ENCODE measurements at places on chromosomes 12 and 14. TPM values are rescaled to one million over a fixed set of nuclear protein-coding genes. Genes with fewer than 3 reads are reported as not detected.

- no peak for DNase-seq
Observed at GRCh38 chr14:78403278-78403815, 233.2 kb downstream of the NRXN3 start.

DNA sequence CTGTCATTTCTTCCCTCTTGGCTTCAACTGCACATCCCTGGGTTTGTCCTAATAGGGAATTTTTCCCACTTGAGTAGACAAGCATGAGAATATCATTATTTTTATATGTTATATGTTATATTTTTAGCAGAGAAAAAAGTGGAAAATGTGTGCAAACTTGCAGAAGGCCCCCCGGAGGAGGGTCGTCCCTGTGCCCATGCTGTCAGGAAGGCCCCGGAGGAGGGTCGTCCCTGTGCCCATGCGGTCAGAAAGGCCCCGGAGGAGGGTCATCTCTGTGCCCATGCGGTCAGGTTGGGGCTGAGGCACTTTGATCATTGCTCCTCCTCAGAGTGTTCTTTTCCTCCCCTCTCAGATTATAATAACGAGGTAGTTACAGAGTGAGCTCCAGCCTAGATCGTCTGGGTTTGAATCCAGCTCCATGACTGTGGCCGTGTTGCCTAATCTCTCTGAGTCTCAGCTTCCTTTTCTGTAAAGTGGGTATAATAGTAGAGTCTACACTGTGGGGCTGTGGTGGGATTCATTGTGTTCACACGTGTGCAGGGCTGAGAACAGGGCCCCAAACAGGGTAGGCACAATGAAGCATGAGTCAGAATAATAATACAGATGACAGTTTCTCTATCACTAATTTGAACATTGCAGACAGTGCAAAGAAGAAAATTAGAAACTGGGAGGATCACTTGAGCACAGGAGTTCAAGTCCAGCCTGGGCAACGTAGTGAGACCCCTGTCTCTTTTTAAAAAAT is 33.4 kb downstream of the ELK3 start:
- DNase-seq = no peak

DNA sequence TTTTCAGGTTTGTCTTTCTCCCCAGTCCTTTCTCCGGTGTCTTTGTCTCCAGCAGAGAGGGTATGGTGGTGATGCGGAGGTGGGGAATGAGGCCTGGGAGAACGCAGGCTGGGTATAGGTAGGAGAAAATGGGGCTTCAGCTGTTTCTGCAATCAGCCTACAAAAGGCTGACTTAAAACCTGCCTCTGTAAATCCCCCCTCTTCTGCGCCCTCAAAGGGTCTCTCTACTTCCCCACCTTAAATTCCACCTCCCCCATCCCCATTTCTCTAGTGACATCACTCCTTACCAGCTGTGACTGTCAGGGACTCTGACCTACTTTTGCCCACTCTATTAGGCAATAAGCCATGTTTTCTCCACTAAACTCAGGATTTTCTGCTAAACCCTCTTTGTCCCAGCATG is 8.1 kb upstream of the RIMKLB start:
- no peak for DNase-seq

GRCh38 chr12:131795064-131795463 is 33.1 kb upstream of the MMP17 start:
- no peak for DNase-seq

DNA sequence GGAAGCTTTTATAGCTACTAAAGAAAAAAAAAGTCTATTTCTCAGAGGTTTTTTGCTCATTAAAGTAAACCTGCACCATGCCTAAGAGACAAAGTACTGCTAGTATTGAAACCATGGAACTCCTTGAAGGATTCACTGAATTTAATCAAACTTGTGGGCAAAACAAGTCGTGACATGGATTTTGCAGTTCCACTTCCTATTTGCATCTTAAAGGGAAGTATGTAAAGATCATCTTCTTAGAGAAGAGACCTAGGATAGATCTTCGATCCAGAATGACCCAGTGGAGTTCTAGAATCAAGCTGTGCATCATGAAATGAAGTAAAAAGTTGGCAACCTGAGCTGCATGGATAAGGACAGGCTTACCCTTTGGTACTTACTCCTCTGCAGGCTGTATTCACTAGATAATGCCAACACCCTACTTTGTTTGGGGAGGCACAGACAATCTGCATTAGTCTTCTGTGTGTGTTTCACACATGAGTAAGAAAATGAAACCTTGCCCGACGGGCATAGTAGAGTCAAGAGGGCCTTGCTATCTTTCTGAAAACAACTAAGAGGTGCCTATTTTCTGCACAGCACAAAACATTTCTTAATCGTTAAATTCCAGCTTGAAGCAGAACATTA is 1.9 kb downstream of the GNG2 start:
- no peak for DNase-seq

DNA sequence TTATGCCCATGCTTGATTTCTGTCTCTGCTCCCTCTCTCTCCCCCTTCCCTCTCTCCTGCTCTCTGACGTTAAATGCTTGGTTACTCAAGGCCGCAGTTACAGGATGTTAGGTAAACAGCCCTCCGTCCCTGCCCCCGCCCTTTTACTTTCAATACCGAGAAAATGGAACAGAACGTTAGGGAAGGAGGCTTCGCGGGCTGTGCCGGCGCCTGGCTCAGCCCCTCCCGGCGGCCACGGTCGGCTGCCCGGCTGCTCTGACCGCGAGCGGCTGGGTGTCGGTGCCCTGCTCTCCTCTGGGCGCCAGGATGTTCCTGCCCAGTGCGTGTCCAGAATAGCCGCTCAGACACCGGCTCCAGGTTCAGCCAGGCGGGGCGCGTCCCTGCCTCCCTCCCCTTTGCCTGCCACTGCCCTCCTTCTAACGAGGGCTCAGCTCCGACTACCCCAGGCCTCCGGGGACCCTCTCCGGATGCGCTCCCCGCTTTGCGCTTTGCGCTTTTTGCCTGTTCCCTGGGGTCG is 166.1 kb downstream of the ADCK1 start:
- no peak for DNase-seq

DNA sequence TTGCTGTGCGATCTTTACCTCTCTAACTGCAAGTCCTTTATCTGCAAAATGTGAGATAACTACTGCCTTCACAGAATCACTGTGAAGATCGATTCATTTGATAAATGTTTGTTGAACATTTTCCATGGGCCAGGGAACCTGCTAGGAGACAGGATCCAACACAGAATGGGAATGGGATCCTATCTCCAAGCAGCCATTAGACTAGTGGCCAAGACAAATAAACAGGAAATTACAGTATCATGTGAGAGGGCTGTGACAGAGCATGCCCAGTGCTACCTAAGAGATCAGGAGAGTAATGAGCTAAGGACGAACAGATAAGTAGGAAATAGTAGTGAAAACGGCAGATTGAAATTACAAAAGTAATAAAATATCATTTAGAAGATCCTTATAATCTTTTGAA is 105.7 kb downstream of the GRIN2B start:
- no peak for DNase-seq

DNA sequence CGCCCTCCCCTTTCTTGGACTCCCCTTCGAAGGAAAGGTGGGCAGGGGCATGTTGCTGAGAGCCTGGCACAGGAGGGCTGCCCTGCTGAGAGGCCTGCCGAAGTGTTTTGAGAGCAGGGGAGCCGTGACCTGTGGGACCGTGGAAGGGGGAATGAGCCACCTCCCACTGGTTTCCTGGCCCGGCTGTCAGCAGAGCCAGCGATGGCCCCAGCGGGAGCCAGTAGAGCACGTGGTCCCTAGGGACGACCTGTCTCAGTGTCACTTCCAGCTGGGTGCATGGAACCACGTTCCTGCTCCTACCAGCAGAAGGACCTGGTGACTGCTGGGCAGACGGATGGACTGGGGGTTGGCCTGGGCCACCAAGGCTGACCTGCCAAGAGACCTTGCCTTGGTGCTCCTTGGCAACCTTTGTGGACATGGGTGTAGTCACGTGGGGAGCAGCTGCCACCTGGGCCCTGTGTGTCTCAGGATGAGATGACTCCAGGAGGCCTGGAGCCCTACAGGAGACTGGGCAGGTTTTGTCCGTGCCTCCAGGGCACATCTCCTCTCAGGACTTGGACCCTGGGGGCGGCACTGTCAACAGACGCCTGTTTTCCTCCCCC is 34.6 kb downstream of the BEGAIN start:
- DNase-seq = no peak

Gene CIROP
- polyA plus RNA-seq = 0.07 TPM
